Esophagus squamous epithelium (tissue), 5 donors: ENCODE measurements at places on chromosomes 5 and 9. TPM values are rescaled to one million over a fixed set of nuclear protein-coding genes. Genes with fewer than 3 reads are reported as not detected.

- no peak for DNase-seq
These were observed 47.1 kb upstream of the PCA3 start for GRCh38 chr9:76717176-76717575.

GRCh38 chr9:37302277-37302676, 120.2 kb upstream of the GRHPR start:
- no peak for DNase-seq

- DNase-seq: no peak
These were observed 628.7 kb upstream of the ZNF608 start for GRCh38 chr5:125375143-125375542.

DNA sequence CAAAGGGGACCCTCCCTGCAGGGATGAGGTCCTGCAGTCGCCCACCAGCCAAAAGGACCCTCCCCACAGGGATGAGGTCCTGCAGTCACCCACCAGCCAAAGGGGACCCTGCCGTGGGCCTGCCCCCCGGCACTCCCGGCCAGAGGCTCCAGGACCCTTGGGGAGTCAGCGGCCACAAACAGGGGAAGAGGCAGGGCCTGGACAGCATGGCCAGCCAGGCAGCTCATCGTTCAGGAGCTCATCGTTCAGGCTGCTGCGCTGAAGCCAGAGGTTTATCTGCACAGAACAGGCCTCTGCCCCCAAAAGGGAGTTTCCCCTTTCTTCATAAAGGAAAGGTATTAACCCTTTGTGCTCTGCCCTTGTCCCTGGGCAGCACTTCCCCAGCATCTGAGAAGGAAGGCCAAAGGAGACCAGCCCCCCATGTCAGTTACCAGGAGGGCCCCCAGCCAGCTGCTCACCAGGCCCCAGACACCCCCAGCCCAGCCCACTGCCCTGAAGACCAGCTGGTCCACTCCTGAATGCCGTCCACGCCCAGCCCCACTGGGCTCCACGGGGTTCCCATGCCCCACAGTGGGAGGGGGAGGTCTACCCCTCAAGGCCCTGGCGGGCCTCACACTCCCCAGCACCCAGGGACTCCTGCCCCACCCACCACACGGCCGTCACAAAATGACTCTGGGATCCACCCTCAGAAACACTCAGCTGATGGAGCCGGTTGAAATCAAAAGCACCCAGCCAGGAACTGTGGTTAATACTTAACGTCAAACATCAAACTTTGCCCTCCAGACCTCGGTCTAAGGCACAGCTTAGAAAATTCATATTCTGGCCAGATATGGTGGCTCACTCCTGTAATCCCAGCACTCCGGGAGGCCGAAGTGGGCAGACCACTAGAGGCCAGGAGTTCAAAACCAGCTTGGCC, 6.3 kb downstream of the SLC12A7 start:
- DNase-seq: no peak

DNA sequence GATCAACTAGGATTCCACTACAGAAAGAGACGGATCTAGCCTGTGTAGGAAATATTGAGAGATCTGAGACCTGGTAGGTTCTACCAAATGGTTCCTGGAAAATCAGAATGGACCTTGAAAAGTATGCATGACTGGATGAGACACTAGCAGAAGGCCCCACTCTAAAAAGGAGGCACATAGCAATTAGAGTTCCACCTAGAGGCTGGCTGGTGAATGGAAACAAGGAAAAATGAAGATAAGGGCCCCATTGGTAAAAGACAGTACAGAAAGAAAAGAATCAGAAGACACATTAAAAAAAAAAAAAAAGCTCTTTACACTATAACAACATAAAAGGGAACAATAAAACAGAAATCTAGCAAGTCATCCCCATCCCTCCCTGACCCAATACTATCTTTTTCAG, 518.5 kb downstream of the NR2F1-AS1 start:
- no peak for DNase-seq

DNA sequence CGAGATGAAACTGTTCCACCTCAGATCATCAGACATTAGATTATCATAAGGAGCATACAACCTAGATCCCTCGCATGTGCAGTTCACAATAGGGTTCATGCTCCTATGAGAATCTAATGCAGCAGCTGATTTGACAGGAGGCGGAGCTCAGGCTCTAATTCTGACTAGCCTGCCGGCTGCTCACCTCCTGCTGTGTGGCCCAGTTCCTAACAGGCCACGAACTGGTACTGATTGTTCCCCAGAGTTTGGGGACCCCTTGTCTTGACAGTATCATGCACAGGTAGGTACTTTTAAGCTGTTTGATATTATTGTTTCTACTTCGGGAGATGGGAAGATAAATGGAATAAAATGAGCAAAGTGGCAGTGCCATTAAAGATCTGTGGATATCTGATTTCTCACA, 66.9 kb downstream of the ZCCHC7 start:
- DNase-seq: no peak

DNA sequence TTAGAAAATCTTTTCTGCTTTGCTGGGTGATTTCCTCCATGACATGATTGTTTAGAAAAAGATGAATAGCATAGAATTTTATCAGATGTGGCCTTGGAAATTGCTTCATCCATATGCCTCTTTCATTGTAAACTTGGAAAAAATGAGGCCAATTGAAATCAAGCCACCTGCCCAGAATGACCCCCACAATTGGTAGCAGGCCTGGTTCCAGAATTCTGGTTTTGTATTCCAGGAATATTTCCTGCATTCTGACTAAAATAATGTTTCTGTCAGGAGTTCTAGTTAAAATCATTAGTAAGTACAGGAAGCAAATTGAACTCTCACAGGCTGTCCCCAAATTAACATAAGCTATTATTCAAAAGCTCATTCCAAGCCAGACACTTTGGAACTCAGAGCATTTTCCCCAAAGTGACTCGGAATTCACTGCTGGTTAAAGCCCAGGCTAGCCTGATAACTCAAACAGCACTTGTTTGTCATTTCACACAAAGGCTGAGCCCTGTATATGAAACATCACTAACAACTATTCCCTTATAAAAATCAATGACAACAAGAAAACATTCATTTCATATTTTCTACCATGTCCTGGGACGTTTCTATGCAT, 75.1 kb upstream of the ADCY2 start:
- DNase-seq: no peak

GRCh38 chr9:2722715-2723114, 5.4 kb downstream of the KCNV2 start:
- no peak for DNase-seq

DNA sequence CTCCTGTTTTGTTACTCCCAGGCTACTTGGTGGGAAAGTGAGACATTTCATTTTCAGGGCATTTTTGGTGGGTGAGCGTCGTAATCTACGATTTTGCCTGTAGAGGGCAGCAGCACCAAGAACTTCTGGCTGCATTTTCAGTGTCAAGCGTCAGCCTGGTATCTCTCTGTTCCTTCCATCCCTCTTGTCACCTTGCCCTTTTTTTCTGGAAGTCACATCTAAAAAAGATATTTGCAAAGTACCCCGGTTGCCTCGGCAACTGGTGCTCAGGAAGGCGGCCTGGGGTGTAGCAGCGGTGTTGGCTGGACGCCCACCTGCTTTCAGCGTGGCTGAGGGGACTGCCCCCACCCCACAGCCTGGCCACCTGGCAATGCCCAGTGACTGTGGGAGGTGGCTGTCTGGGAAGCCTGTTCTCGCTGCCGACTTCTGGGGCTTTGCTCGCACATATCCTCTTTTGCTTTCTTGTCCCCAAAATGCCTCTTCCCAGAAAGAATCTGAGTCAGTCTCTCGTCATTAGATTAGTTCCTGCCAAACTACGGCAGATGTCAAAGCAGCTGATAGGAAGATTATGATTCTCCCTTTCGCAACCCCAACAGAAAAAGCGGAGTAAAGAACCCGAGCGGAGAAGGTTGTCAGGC, 84.5 kb downstream of the ACER2 start:
- DNase-seq: no peak

GRCh38 chr5:66661149-66661548, 65.0 kb downstream of the MAST4 start:
- DNase-seq: no peak

DNA sequence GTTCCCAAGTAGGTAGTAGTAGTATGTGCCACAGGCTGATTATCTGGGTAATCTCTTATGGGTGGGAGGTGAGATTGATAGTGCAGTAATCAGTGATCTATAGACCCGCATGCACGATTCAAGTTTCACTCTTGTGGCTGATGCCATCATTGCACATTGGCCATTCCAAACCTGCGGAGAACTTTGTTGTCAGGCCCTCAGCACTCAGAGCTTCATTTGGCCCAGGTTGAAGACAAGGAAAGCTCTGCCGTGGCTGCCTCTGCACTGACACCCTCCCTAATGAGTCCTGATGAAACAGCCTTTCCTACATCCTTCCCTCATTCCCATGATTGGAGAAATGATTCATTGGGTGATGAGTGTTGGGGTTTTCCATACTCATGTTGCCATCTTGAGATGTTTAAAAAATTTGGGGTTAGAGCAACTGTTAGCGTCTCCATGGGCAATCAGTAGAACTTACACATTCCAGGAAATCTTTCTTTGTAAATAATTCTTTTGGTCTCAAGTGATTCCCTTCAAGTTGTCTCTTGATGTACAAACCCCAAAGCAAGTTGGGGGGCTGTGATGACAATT, 22.9 kb downstream of the PROP1 start:
- DNase-seq: no peak

- DNase-seq: no peak
These were observed 2.5 kb downstream of the TGFBR1 start for GRCh38 chr9:99107421-99107820.

GRCh38 chr5:140165101-140165922, 9.7 kb upstream of the CYSTM1 start:
- no peak for DNase-seq

Gene DPM2
- total RNA-seq: 15.3 TPM

GRCh38 chr9:14529629-14530028, 163.6 kb downstream of the ZDHHC21 start:
- no peak for DNase-seq

Gene CDH6
- total RNA-seq: 5.0 TPM
